ENCODE measurements at places on chromosomes 12 and 14.

DNA sequence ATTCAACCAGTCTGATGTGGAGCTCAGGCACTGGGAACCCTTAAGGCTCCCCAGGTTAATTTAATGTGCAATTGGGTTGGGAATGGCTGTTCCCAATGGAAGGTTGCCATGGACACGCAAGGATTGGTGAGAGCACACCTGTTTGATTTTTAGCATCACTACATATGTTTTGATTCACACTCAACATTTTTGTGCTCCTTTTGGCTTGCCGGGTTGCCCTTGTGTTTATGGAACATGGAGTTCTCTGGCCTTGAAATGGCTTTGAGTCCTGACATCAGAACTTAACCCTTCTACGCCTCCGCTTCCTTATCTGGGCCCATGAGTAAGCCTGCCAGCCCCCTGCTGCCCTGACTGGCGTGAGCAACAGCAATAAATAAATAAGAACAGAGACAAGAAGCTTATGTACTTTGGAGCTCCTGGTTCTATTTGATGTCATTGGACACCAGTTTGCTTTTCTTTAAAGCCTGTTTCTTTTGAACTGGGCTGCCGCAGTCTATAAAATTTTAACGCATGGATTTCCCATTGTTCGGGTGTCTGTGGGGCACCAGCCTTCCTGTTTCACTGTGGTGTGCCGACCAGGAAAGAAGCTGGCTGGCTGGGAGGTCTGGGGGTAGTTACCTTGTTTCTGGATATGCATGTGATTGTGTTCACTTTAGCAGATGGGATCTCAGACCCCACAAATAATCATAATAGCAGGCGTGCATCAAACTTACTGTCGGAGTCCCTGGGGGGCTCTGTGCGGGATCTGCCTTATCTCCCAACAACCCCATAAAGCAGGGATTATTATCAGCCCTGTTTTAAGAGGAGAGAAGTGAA, 27.8 kb downstream of the TBX3 start:
- no peak for DNase-seq

DNA sequence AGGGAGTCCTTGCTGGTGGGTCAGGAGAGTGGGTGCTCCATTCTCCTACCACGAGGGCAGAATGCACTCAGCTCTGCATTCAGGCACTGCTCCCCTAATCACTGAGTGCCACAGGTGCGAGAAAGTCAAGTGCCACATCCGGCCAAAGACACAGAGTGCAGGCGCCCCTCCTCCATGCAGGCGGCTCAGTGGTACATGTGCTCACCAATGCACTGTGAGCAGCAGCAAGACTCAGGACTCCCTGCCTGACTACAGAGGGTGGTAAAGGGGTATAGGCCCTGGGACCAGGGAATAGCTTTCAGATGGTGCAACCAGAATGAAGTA, 32.9 kb downstream of the ZFYVE21 start:
- no peak for DNase-seq

DNA sequence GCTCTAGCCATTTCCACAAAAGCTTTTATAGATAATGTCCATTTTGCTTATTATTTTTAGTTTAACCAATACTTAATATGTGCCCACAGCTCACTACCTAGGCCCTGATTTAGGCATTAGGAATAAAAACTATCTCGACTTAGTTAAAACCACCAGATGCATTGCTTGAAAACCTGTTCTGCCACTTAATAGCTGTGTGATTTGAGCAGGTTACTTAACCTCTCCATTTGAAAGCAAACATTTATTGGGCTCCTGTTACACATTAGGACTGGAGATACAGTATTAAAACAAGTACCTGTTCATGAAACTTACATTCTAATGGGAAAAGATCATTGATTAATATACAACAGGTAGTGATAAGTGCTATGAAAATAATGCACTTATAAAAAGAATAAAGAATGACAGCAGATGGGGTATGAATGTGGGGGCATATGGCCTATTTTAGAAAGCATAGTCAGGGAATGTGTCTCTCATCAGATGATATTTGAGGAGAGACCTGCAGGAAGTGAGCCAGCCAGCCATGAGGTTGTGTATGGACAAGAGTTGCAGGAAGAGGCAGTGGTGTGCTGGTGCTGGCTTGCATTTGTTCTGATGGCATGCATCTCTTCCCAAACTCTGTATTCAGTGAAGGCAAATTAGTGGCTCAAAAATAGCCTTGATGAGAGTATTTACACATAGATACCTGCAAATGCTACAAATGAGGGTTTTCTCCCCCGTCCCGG, 34.3 kb downstream of the NOPCHAP1 start:
- no peak for DNase-seq

- DNase-seq: peak; percentile 53
Observed at GRCh38 chr12:68559984-68560850, 50.5 kb upstream of the RAP1B start.

- no peak for DNase-seq
Observed at GRCh38 chr12:6274231-6275221, 36.0 kb upstream of the PLEKHG6 start.

GRCh38 chr12:122228092-122228491, 2.2 kb upstream of the DIABLO start:
- DNase-seq: no peak

DNA sequence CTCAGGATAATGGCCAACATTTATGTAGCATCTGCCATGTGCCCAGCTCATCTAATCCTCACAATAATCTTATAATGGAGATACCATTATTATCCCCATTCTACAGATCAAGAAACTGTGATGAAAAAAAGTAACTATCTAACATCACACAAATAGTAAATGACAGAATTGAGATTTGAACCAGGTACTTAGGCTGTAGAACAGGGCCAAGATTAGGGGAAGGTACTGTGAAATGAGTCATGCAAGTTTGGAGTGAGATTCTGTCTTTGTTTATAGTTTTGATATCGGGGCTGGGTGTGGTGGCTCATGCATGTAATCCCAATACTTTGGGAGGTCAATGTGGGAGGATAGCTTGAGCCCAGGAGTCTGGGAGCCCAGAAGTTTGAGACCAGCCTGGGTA, 1.3 kb upstream of the GNPTAB start:
- DNase-seq: no peak

DNA sequence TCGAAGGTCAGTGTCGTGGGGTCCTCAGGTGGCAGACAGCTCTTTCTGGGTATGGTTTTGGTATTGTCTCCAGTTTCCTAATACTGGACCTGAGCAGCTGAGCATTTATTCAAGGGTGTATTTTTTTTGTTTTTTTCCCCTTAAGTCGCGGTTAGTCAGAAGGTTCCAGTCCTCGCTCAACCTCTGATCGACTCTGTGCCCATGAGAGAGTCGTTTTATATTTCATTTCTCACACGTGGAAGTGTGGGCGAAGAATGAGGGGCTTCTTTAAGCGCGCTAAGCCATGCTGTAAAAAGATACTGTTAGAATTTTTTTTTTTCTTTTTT, 499 bp downstream of the MIPOL1 start:
- no peak for DNase-seq

Data from H9 (cell line).